ENCODE measurements at places on chromosomes 1 and 21.

- no peak for DNase-seq
These were observed 722.3 kb downstream of the PLA2G4A start for GRCh38 chr1:187551061-187551460.

- no peak for DNase-seq
These were observed 695 bp downstream of the DMBX1 start for GRCh38 chr1:46490406-46490655.

- DNase-seq, result no peak
These were observed 15.9 kb downstream of the KIAA1614 start for GRCh38 chr1:180928331-180929230.

DNA sequence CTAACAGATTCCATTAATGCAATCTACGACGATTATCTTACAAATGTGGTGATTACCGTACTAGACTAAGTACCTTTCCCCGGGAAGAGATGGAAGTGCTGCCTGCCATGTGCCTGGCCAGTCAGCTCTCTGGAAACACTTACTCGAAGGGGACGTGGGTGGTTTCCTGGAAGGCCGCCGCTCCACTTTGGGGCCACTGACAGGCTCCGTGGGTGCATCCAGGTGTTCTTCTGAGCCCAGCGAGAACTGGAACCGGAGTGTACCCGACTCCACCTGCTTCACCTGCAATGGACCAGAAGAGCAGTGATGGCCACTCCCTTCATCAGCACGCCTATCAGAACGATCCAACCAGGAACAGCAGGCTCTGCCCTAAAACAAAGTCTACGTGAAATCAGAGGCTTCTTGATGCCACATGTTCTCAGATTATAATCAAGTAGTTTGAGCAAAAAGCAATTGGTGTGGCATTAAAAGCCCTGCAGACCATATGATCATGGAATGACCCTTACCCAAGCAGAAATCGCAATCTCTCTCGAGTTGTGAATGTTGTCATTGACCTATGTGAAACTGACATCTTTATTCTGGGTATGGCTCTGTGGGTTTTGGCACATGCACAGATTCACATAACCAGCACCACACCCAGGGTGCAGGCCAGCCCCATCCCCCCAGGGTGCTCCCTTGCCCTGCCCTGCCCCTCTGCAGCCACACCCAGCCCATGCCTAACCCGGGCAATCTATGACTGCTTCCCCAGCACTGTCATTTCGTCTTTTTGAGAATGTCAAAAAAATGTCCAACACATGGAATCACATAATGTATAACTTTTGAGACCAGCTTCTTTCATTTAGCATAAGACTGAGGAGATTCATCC is 64.5 kb downstream of the NPHP4 start:
- peak; percentile 9 for DNase-seq

GRCh38 chr1:150931773-150932172 is 5.6 kb downstream of the SETDB1 start:
- DNase-seq, result no peak

- no peak for DNase-seq
These were observed 7.5 kb upstream of the KCNJ15 start for GRCh38 chr21:38249256-38249655.

- DNase-seq, result peak; percentile 87
These were observed 11.2 kb downstream of the TNFRSF1B start for GRCh38 chr1:12177999-12178441.

GRCh38 chr1:245458234-245458633 is 303.4 kb downstream of the KIF26B start:
- DNase-seq, result no peak

- DNase-seq, result peak; percentile 18
These were observed 155.7 kb downstream of the TNFSF18 start for GRCh38 chr1:172895050-172895460.

GRCh38 chr1:118558933-118559332 is 373.9 kb upstream of the SPAG17 start:
- no peak for DNase-seq

- DNase-seq, result peak; percentile 71
These were observed 61.8 kb upstream of the POU2F1 start for GRCh38 chr1:167158813-167159275.

DNA sequence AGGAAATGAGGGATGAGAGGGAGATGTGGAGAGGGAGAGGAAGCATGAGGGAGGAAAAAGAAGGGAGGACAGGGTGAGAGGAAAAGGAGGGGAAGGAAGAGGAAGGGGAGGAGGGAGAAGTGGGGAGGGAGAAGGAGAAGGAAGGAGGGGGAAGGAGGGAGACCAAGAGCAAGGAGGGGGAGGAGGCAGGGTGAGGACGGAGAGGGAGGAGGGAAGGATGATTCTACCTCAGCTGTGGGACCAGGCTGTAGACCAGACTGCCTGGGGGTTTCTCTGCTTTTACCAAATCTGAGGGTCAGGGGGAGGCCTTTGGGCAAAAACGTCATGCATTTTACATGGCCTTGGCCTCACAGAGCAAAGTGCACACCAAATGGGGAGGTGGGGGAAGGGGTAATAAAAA is 94.5 kb downstream of the KCND3 start:
- no peak for DNase-seq

DNA sequence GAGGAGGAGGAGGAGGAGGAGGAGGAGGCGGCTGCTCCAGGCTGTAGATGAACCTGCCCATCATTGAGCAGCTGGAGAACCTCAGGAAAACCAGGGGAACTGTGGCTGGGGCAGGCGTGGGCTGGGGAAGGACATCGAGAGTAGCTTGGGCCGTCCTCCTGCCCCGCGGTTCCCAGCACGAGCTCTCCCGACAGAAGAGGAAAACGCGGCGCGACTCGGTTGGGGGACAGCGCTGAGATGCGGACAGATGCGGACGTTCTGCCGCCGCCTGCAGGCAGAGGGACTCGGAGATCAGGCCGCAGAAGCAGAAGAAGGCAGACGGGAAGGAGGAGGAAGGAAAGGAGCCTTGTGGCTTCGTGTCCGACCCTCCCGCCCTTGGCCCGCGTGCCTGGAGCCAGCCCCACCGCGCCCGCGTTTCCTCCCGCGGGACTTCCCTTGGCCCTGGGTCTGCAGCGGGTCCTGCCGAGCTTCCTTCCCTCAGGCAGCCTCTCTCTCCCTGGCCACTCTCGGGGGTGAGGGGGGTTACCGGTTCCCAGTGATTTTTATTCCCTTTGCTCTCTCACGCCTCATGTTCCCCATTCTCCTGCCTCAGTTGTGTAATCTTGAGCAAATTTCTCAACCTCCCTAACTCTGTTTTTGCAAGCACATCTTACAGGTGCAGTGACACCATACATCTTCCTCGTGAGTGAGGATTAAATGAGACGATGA is 1.7 kb upstream of the TNFRSF9 start:
- DNase-seq, result no peak

DNA sequence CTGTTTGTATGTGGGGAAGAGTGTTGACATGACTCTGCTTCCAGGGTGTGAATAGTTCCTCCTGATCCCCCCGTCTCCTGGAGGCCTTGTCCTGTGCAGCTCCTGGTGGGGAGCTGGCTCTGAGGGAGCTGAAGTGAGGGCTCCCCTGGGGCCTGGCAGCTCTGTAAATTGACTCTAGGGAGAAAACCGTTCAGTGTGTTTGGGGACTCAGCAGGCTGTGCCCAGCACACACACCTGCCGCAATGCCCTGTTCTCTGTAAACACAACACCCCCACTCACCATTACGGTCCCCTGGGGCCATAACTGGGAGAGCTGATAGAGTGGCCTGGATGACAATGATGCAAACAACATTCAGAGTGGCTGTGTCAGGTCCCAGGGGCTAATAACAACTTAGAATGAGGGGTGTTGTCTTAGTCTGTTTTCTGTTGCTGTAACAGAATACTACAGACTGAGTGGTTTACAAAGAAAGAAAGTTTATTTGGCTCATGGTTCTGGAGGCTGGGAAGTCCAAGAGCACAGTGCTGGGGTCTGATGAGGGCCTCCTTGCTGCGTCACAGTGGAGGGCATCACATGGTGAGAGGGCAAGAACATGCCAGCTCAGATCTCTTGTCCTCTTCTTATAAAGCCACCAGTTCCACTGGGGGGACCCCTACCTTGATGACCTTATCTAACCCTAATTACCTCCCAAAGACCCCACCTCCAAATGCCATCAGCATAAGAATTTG is 15.3 kb downstream of the ADORA1 start:
- DNase-seq, result no peak

GRCh38 chr1:161502181-161502580 is 3.1 kb upstream of the FCGR2A start:
- no peak for DNase-seq

DNA sequence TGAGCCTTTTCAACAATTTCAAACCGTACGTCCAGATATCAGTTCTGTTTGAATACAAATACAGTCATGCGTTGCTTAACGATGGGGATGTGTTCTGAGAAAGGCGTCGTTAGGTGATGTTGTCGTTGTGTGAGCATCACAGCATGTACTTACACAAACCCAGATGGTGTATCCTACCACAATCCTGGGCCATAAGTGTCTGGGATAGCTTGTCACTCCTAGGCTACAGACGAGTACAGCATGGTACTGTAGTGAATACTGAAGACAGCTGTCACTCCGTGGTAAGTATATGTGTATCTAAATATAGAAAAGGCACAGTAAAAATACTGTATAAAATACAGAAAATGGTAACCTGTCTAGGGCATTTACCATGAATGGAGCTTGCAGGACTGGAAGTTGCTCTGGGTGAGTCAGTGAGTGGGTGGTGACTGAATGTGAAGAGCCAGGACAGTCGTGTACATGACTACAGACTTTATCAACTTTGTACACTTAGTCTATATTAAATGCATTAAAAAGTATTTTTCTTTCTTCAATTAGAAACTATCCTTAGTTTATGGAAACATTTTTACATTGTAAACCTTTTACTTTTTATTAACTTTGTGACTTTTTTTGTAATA is 10.5 kb upstream of the OR2W3 start:
- DNase-seq, result peak; percentile 5

- no peak for DNase-seq
These were observed 26.3 kb downstream of the PRDX6 start for GRCh38 chr1:173503391-173503790.

GRCh38 chr1:101410048-101410878 is 173.4 kb downstream of the S1PR1 start:
- DNase-seq, result no peak

- no peak for DNase-seq
These were observed 2.9 kb upstream of the RPL22 start for GRCh38 chr1:6202256-6202655.

GRCh38 chr1:109392037-109392787 is 5.5 kb downstream of the SORT1 start:
- no peak for DNase-seq

DNA sequence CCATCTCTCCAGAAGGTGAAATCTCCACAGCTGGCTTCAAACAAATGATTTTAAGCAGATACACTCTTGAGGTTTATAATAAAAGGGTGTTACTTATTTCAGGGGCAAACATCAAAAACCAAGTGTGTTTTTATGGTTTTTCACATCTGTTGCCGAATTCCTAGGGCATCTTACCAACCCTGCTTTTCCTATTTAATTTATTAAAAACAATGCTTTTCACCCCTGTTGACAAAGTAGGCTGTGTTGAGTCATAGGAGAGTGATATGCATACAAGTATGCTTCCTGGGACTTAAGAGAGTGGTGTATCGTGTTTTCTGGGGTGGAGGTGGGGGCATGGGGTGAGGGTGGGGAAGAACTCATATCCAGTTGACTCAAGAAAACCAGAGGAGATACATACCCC is 29.3 kb upstream of the IL20 start:
- no peak for DNase-seq

DNA sequence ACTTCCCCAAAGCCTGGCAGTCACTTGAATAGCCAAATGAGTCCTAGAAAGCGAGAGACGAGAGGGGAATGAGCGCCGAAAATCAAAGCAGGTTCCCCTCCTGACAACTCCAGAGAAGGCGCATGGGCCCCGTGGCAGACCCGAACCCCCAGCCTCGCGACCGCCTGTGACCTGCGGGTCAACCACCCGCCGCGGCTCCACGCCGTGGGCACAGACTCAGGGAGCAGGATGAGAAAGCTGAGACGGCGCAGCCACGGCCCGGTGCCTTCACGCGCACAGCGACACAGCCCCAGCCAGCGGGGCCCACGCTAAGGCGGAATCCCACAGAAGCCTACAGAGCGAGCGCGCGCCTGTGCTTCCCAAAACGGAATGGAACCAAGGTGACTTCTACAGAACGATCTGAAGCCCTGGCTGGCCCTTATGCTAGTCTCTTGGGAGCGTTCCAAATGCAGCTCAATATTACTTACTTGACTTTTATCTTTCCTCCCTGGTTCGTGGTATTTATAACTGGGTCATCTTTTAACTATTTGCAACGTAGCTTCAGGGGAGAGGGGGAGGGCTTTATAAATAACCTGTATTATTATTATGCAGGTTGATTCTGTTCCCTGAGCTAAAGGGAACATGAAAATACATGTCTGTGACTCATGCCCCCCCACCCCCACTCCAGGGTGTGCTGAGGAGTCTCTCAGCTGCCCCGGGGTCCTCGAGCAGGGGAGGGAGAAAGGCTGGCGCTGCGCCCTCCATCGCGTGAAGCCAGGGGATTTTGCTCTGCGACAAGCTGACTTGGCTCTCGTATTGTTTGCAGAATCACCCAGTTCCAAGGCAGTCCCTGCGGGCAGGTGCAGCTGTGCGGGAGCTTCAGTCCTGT is 1.7 kb downstream of the TSPEAR start:
- DNase-seq, result no peak

All from SW480 (cell line).